ENCODE measurements at places on chromosomes 12 and 14.

DNA sequence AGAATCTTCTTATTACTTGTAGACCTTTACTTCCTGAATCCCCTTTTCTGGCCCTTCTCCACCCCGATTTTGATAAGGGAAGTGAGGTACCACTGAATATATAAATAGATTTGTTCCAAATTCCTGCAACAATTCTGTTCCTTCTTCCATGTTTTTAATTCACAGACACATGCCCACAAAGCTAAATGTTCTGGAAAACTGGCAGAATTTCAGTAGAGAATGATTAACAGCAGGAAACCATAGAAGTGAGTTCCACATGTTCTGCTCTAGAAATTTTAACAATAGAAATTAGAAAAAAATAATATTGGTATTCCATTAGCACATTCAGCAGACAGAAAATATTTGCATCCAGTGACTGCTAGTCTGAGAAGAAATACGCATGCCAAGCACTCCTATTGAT is 139.6 kb downstream of the SLC2A13 start:
- DNase-seq = no peak

- no peak for DNase-seq
These were observed 23.2 kb downstream of the GPR68 start for GRCh38 chr14:91221270-91221669.

DNA sequence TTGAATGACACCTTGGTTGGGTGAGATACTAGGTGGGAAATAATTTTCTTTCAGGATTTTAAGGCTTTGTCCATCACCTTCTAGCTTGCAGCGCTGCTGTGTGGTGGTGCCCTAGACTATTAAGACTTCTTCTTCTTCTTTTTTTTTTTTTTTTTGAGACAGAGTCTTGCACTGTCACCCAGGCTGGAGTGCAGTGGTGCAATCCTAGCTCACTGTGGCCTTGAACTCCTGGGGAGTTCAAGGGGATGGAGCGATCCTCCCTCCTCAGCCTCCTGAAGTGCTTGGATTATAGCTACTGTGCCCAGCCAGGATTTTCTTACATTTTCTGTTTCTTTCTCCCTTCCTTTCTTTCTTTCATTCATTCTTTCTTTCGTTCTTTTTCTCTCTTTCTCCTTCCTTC is 10.3 kb upstream of the MTA1 start:
- DNase-seq = no peak

- DNase-seq = no peak
These were observed 74.2 kb downstream of the TMTC1 start for GRCh38 chr12:29709496-29710040.

- DNase-seq = no peak
These were observed 93.9 kb downstream of the DACT1 start for GRCh38 chr14:58731465-58732293.

GRCh38 chr12:48861111-48861510 is 4.6 kb downstream of the RND1 start:
- no peak for DNase-seq

- DNase-seq = no peak
These were observed 296.6 kb upstream of the KITLG start for GRCh38 chr12:88876857-88877256.

DNA sequence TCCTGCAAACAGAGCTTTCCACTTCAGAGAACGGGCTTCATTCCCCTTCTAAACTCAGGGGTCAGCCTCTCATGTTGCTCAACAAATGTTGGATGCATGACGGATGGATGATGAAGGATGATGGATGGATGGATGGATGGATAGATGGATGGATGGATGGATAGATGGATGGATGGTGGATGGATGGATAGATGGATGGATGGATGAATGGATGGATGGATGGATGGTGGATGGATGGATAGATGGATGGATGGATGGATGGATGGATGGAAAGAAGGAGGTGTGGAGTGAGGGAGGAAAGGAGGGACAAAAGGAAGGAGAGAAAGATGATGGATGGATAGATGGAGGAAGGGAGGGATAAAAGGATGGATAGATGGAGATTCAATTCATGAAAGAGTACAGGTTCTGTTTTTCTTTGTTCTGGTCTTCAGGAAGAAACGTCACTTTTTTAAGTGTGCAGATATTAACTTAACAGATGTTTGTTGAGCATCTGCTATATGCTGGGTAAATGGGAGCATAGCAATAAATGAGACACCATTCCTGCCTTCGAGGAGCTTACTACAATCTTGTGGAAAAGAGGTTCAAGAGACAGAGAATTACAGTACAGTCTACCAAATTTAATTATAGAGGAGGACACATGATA is 41.7 kb upstream of the PRIMA1 start:
- no peak for DNase-seq

GRCh38 chr14:53947094-53947445 is 9.6 kb downstream of the BMP4 start:
- no peak for DNase-seq

DNA sequence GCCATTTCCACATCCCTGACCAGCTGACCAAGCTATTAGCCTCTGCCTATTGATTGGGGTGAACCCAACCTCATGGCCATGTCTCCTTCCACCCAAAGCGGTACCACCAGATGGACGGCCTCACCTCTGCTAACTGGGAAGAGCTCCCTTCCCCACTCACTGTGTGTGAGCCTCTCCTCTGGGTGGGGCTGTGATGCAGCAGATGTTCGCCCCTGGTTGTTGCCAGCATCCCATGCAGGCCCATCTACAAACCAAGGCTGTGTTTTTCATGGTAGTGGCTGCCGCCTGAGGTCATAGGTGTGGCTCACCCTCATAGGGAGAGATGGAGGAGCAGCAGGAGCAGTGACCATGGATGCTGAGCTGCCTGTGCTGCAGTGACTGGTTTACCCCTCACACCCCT is 47.6 kb upstream of the RD3L start:
- DNase-seq = no peak

DNA sequence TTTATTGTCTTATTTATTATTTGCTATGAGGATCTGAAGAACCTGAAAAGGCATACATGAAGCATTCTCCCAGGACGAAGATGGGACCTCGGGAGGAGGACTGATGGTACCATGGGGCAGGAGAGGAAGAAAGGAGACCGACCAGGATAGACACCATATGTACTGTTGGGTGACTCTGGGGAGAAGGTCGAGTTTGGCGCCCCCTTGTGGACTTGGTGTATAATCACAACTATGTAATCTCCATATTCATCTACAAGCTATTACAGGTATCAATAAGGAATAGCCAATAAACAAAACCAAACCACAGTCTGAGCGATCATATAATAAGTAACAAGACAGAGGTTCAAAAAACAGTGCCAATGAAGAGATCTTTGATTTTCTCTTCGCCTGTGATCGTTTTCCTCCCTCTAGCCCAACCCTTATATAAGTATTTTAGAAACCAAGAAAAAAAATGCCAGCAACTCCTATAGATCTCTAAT is 139.1 kb downstream of the SPTSSA start:
- peak; percentile 8 for DNase-seq

DNA sequence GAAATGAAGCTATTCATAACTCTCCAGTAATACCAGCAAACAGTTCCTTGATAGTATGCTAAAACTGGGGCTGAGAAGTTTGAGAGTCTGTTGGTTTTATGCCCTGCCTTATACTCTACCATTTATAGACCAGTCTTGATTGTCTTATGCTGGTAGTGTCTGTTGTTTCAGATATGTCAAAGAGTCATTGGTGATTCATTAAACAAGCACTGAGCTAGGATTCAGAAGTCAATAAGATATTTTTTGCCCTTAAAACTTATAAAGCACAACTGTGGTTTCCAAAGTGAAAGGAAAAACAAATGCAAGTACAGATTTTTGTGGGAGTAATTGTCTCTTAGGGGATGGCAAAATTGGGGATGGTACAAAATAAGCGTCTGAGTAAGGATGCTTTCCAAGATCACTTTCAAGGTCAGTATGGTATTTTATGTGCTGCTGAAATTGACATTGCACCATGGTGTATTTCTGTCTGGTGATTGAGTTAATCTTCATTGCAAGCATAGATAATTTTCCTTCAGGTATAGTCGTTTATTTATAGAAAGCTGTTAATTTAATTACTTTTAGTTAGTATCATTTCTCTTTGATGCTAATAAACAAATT is 289.5 kb upstream of the E2F7 start:
- DNase-seq = no peak

GRCh38 chr14:90522571-90523191 is 125.9 kb downstream of the CALM1 start:
- DNase-seq = no peak

DNA sequence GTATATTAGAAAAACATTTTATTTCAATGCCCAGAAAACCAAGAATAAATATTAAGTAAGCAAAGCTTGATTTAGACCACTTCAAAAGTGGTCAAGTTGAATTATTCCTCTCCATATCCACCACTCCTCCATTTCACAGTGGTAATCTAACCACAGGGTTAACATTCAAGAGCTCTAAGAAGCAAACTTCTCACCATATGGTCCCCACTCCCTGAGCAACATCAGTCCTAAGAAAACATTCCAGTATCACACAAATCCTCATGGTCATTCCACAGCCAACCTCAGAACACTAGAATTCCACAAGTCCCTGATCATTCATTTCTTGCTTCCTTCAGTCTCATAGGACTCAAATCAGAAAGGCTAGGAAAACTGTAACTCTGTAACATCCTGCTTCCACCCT is 47.9 kb downstream of the ST8SIA1 start:
- DNase-seq = no peak

DNA sequence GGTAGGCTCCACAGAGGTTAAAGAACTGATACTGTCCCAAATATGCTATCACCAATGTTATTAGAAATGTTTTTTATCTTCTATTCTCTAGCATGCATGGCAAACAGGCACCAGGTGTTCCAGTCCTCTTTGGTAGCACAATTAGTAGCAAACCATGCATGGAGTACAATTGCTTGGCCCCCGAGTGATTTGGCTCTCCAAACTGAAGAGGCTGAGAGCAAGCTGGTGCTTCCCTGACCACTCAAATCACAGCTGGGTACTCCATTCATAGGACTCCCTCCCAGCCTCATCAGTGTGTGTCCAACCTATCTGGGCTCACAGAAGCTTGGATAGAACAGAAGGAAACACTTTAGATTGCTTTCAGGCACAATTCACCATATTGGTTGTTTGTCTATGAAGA is 93.4 kb downstream of the DIO2 start:
- no peak for DNase-seq

DNA sequence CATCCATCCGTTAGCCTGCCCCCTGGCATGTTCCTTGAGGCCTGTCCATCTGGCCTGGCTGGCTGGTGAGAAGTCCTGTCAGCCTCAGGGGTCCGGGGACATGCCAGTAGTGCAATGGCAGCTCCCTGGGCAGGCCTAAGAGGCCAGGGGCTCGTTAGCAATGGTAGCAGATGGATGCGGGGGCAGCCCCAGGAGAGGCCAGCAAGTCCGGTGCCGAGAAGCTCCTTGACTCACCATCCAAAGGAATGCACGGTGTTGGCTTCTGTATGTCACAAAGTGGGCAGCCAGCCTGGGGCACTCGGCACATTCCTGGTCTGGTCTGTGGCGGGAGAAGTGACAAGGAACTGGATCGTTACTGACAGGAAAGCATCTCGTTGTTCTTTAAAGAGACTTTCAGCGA is 319.9 kb downstream of the CACNA1C start:
- DNase-seq = no peak

GRCh38 chr14:65025818-65026217 is 39.1 kb downstream of the FNTB start:
- no peak for DNase-seq

GRCh38 chr12:43957732-43958372 is 122.0 kb downstream of the TMEM117 start:
- DNase-seq = no peak

GRCh38 chr14:74418031-74418430 is 8.0 kb downstream of the SYNDIG1L start:
- DNase-seq = no peak

GRCh38 chr12:27284751-27285150 is 40.7 kb downstream of the STK38L start:
- no peak for DNase-seq

GRCh38 chr12:132143336-132144071 is 615 bp downstream of the DDX51 start:
- DNase-seq = no peak

DNA sequence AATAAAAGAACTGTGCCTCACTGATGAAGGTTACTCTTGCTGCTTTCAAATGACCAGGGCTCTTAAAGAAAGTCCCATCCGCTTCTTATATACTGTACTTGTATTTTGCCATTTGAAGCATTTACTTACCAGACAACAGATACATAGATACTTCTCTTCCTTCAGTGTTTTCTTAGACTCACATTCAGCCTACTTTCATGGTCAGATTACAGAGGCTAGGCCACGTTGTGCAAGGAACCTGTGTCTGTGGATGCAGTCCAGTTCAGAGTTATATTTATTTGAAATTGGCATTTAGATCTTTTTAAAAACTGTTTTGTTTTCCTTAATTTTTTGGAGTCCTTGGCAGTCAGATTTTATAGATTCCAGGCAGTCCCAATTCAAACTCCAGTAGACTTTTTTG is 6.2 kb downstream of the CHURC1 start:
- no peak for DNase-seq

DNA sequence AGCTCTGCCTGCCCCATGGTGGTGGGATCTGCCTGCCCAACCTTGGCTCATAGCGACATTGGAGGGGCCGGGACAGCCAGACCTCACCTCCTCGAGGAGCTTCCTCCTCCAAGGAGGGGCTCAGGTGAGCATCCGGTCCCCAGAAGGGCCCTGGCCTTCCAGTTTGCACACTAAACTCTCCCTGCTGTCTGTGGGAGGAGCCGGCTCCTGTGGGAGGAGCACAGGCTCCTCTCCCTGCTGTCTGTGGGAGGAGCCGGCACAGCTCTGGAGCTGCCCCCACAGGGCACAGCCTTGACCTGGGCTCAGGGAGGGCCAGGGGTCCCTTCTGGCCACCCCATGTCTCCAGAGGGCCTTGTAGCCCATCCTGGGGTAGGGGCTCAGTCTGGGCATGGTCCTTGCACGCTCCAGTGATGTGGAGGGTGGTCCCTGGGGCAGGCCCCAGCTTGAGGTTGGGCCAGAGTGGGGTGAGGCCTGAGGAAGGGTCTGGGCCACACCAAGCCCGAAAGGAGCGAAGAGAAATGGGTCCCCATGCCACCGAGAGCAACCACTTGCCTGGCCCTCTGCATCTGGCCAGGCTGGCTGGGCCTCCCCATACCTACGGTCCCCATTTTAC is 147.5 kb upstream of the C14orf180 start:
- DNase-seq = no peak

- DNase-seq = no peak
These were observed 53.5 kb downstream of the IRF2BPL start for GRCh38 chr14:76975051-76975450.

DNA sequence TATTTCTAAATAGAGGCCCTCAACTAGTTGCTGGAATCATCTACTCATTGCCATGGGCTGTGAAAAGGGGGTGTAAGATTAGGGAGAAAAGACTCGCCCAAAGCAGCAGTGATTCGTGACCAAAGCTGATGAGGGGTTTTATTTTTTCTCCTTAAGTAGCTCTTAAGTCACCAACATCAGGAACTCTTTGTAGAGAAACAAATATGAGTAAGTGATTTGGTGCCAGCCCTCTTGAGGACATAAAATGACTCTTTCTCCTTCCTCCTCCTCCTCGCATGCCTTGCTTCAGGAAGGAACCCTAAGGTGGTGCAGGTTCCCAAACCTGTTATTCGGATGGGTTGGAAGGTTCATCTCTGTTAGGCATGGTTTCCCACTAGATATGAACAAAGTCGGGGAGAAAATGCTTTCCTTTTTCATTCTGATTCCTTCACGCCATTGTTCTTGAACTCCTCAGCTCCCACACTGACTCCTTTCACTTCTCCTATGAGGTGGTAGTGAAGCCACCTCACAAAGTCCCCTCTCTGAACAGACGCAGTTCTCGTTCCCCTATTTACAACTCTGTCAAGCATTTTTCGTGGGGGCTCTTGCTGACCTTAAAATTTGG is 113.4 kb downstream of the ETV6 start:
- DNase-seq = no peak

GRCh38 chr12:64090047-64090446 is 132.0 kb downstream of the KICS2 start:
- no peak for DNase-seq

GRCh38 chr12:25962932-25963525 is 4.5 kb downstream of the RASSF8 start:
- no peak for DNase-seq
